Progenitor cell of endocrine pancreas (in vitro differentiated cells): ENCODE measurements at places on chromosomes 16 and 17.

DNA sequence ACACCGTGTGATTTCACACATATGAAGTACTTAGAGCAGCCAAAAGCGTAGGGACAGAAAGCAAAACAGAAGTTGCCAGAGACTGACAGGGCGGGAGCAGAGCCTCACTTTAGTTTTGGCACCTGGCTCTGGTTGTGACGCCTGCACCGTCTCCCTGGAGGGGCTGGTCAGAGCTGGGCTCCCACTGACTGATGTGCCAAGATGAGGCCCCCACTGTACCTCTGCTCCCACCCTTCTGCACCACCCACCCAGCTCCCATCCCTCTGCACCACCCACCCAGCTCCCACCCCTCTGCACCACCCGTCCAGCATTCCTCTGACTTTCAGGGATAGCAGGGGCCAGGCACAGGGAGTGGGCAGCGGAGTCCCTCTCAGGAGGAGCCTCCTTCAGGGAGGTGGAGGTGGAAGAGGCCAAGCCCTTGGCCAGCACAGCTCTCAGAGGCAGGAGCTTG is 3.2 kb upstream of the PRSS21 start:
- no peak for DNase-seq

DNA sequence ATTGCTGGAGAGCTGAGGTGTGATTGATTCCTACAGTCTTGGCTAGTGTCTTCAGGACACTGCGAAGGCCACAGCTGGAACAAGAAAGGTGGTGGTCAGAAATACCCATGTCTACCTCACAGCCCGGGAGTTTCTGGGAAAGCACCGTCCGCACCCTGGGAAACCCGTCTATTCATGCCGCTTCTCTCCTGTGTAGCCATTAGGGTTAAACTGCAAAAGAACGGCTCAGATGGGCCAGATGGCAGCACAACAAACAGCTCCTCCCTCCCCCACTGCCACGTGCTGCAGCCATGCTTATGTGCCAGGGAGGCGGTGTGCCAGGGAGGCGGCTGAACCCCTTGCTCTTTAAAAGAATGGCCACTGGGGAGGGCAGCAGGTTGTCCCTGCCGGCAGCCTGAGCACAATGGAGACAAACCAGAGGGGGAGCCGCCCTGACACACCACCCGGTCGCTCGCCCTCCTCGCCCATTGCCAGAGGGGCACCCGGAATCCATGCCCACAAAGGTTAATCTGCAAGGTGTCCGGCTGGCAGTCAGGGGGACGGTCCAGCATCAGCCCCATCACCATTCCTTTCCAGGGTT is 65.2 kb downstream of the CYTH1 start:
- DNase-seq: no peak

DNA sequence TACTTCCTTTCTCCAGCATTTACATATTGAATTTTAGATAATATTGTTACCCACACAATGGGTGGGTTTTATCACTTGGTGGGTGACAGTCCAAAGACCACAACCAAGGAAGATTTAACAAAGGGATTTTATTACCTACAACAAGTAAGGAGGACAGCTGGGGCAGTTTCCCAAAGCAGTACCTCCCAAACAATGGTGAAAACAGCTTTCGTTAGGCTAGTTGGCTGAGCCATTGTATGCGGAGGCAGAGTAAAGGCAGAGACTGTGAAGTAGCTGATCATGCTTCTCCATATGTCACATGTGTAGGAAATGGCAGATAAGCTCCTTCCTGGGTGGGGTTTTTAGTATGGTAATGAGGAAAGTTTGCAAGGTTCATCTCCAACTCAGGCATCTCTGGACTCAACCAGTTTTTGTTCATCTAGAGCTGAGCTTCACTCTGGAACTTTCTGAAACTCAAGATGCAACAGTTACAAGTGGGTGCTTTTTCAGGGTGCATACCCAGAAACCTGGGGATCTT is 104.3 kb upstream of the PSMD7 start:
- DNase-seq: no peak

GRCh38 chr17:56297184-56297583 is 143.9 kb downstream of the ANKFN1 start:
- DNase-seq: no peak

DNA sequence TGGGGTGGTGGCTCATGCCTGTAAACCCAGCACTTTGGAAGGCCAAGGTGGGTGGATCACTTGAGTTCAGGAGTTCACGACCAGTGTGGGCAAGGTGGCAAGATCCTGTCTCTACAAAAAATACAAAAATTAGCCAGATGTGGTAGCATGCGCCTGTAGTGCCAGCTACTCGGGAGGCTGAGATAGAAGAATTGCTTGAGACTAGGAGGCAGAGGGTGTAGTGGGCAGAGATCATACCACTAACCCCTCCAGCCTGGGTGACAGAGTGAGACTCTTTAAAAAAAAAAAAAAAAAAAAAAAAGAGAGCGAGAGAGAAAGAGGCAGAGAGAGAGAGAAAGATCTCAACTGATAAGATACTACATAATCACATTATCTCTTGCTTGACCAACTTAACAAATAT is 45.9 kb downstream of the KANSL1 start:
- no peak for DNase-seq

GRCh38 chr17:66893382-66893781 is 58.5 kb downstream of the CACNG5 start:
- DNase-seq: no peak

- DNase-seq: no peak
Measured at GRCh38 chr17:40599468-40599763, 34.1 kb upstream of the CCR7 start.

DNA sequence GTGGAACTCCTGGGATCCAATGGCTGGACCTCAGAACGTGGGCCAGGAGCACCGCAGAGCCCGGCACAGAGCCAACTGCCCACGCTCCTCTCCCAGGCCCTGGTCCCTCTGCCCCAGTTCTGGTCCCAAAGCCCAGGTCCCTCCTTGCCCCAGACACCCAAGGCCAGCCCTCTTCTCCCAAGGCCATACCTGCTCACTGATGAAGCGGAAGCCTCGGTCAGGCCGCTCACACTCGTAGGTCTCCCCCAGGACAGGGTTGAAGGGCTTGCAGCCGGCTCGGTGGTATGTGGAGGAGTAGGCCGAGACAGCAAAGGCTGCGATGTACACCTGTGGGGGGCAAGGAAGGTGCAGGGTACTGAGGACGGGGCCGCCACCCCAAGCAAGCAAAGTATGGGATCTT is 8.5 kb downstream of the OSBPL7 start:
- no peak for DNase-seq

GRCh38 chr17:12085076-12085949 is 64.6 kb downstream of the MAP2K4 start:
- no peak for DNase-seq
